GM04503 (cell line): ENCODE measurements at places on chromosomes 12 and 14.

DNA sequence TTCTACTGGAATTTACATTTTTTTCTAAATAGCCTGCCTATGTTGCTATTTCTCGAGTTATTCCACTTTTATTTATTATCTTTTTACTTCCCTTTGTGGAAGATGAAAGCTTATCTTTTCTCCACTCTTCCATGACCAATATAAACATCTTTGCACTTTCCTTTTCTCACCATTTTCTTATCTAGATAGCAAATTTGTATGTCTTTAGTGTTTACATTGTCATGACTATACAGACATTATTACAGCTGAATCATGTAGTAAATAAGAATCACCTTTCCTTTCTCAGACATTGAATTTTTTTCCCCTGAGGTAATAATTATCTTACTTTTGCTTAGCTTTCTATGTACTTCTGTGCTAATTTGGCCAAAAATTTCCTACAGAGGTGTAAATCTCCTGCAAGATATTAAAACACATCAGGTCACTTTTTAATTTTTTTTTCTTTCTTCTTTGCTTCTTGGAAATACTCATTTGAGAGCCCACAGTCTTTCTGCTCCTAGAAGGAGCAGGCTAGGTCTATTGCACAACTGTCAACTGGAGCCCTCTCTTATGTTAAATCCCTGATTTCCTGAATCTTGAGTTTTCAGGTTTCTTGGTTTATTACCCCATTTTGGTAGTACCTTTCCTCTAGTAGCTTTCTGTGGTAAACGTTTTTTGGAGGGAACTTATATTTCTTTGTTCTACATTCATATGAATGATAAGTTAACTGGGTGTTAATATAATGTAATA, 109.0 kb upstream of the ATP2B1 start:
- no peak for DNase-seq

- no peak for DNase-seq
Measured at GRCh38 chr14:94481468-94482131, 5.6 kb upstream of the SERPINA9 start.

- no peak for DNase-seq
Measured at GRCh38 chr14:54882521-54882920, 20.1 kb downstream of the GCH1 start.

GRCh38 chr12:113329022-113329790, 5.7 kb downstream of the SLC8B1 start:
- no peak for DNase-seq

GRCh38 chr12:75815756-75816155, 215.8 kb downstream of the PHLDA1 start:
- DNase-seq, result no peak

DNA sequence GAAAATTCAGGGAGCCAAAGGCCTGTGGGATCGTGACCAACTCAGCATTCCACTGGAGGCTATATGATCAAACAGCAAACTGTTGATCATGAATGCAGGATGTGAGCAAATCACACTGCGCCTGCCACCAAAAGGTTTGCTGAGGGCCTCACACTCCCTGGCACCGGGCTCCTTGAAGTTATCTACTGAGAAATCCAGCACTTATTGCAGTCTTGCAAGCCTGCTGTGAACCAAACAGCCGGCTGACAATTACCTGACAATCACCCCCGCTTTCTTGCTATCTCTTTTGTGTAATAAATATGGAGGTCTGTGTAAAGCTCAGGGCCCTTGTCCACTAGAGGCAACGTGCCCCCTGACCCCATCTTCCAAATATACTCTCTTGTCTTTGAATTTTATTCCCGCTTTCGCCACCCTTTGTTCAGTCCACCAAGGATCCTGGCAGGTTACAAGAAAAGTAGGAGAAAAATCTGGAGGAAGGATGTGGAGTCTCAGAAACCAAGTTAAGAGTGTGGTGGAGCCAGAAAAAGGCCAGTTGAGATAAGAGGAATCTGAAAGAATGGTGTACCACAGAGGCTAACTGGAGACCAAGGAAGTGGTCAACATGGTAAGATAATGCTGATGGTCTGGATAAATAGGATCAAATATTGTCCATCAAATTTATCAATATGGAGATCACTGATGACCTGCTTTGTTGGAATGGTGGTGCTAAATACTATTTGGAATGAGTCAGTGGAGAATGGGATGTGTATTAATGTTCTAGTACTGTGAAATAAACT, 229.2 kb downstream of the ALX1 start:
- DNase-seq, result no peak
